ENCODE measurements at places on chromosomes 1 and 21.

- DNase-seq: no peak
These were observed 7.7 kb downstream of the ITPKB start for GRCh38 chr1:226731257-226731893.

DNA sequence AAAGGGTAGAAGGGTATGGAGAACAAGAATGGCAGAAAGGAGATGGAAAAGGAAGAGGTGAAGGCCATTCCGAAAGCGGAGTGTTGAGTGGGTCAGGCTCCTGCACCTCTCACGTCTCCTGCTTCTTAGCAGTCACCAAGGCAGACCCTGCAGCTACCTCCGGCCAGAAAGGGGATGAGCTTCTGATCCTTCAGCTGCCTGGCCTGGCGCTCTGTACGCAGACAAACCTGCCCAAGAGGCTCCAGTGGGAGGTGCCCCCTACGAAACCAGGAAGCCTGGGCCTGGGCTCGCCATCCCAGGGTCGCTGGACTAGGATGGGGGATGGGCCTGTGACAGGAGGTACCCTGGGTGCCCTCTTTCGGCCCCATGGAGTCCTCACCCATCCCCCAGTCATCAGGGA, 3.0 kb downstream of the GPR61 start:
- no peak for DNase-seq

DNA sequence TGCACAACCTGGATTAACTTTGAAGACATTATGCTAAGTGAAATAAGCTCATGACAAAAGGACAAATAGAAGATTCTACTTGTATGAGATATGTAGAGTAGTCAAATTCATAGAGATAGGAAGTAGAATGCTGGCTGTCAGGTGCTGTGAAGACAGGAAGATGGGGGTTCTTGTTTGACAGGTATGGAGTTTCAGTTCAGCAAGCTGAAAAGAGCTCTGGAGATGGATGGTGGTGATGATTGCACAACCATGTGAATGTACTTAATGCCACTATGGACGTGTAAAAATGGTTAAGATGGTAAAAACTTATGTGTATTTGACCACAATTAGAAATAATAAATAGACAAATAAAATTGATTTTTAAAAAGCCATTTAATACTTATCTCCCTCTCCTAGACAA, 169.8 kb upstream of the DUSP10 start:
- no peak for DNase-seq

DNA sequence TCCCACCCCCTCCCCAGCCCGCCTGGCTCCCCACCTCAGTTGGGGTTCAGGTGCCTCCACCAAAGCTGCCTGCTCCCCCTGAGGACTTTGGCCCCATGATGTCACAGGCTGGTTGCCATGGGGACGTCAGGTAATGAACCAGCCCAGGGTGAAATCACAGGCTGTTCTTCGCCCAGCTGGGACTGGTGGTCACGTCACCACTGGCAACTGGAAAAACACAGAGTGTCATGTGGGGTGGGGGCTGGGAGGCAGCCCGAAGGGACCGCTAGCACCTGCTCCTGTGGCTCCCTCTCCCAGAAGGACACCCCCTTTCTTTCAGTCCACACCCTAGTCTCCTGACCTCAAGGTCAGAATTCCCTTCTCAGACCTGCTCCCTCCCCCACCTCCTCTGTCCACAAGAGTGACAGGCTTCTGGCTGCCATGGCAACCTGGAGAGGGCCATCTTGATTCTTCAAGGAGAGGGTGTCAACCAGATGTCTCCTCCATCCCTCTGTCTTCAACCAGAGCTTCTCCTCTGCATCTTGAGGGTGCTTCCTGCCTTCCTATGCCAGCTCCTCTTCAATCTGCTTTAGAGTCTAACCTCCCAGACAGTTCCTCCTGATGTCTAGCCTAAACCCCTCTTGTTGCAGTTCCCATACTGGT, 6.2 kb downstream of the FAM131C start:
- DNase-seq: no peak

- DNase-seq: no peak
These were observed 124.7 kb downstream of the SYT2 start for GRCh38 chr1:202585590-202585933.

- no peak for DNase-seq
These were observed 45.5 kb upstream of the KANK4 start for GRCh38 chr1:62364721-62365120.

DNA sequence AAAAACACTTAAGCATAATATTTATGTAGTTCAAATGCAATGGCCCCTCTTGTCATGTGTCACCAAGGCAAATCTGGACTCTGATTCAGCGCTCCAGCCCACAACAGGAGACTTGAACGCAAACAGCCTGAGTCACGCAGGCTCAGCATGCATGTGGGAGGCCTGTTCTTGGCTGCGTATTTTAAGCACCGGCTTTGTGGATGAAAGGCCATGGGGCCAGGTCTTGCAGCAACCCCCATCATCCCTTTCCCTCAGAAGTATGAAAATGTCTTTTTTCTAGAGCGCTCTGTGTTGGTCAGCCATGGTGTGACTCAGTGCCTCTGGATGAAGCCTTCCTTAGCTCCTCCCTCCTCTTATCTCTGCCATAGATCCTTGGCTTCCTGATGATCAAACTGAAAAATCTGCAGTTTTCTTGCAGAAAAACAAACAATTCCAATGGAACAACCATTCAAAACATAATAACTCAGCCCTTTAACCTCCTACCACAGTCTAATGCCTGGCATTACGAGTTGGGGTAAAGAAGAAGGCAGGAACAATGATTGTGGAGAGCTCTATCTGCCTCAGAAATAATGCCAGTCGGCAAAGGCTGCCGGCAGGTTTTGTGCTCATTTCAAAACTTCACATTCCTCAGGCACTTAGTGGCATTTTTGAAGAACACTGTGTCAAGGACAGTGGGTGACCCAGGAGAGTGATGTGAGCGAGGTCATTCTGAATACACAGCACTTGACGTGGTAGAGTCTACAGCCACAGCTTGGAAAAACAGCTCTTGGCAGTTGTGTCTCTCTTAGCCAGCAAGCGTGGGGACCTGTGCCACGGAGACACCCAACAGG, 167.5 kb downstream of the CLIC6 start:
- no peak for DNase-seq

DNA sequence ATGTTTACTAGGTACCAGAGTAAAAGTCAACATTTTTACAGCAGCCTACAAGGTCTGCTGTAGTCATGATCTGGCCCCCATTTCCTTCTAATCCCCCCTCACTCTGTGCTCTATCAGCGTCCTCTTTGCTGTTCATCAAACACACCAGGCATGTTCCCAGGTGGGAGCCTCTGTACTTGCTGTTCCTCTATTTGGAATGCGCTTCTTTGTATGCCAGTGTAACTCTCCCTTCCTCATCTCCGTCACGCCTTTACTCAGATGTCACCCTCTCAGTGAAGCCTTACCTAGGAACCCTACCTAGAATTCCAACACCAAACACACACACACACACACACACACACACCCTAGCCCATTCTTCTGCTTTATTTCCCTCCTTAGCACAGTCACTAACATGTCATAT, 21.0 kb downstream of the TP53BP2 start:
- no peak for DNase-seq

- DNase-seq: no peak
These were observed 79.7 kb upstream of the BCL10 start for GRCh38 chr1:85356130-85356529.
